ENCODE measurements at places on chromosomes 4 and X. TPM values are rescaled to one million over a fixed set of nuclear protein-coding genes. Genes with fewer than 3 reads are reported as not detected.

DNA sequence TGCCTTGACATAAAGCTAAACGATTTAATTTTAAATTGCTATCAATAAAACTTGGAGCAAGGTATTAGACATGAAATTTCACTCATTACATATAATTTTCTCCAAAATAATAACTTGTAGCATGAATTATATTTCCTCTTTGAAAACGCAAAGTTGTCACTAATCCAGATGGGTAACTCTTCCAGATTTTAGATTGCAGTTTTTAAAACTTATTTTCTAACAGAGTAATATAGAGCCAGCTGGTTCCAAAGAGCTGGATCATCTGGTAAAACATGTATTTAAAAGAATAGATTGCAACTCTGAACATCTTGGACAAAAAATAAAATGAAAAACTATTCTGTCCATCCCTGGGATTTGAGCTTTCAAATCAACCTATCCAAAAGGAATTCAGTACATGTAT is 238.2 kb upstream of the INTU start:
- no peak overlapping the region for H3K27ac ChIP-seq
- H3K4me3 ChIP-seq = no peak overlapping the region
- no peaks in the 10 kb centered on the region for H3K4me1 ChIP-seq
- H3K36me3 ChIP-seq = no peaks in the 10 kb centered on the region
- H3K27me3 ChIP-seq = no peaks in the 10 kb centered on the region
- no peak for DNase-seq

- no peak for DNase-seq
- peaks cover 6% of the 10 kb centered on the region for H3K4me1 ChIP-seq
- H3K4me3 ChIP-seq = no peak overlapping the region
- H3K27me3 ChIP-seq = no peaks in the 10 kb centered on the region
Measured at GRCh38 chr4:26075583-26075982, 161.6 kb downstream of the SMIM20 start.

GRCh38 chrX:102652031-102652688 is 877 bp downstream of the GPRASP1 start:
- no peaks in the 10 kb centered on the region for H3K36me3 ChIP-seq
- H3K27ac ChIP-seq = peak overlapping the region; percentile 51
- peak overlapping the region; percentile 70 for H3K4me3 ChIP-seq
- no peaks in the 10 kb centered on the region for H3K27me3 ChIP-seq

DNA sequence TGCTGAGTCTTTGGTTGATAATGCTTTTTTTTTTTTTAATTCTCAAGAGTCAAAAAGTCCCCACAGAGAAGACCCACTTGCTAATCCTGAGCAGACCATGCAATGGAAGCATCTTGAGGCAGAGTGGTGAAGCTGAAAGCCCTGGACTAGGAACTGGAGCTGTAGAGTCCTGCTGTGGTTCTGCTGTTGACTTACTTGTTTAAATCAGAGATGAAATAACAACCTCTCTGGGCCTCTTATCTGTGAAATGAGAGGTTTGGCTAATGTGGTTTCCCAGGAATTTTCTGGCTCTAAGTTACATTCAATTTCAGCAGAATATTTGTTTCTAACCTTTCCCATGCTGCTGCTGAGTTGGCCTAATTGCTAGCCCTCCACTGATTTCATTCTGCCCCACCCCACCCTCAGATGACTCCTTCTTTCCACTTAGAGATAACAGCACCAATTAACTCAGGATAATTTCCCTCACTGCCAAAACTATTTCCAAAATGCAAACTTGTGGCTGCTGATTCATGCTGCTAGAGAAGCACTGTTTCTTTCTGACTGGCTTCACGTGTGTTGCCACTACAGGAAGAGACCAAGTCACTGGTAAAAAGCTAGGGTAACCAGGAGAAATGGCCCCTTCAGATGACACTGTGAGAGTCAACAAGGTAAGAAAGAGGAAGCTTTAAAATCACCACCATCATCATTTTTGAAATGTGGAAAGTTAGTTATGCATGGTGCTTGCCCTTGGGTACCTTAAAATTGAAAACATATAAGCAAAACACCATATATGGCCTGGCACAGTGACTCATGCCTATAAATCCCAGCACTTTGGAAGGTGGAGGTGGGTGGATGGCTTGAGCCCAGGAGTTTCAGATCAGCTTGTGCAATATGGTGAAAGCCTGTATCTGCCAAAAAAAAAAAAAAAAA is 326.4 kb downstream of the DCHS2 start:
- no peak overlapping the region for H3K27ac ChIP-seq
- H3K4me1 ChIP-seq = no peaks in the 10 kb centered on the region
- no peak for DNase-seq
- no peaks in the 10 kb centered on the region for H3K27me3 ChIP-seq
- no peak overlapping the region for H3K4me3 ChIP-seq
- no peaks in the 10 kb centered on the region for H3K36me3 ChIP-seq

GRCh38 chr4:186699881-186700397 is 23.7 kb downstream of the FAT1 start:
- no peak for DNase-seq
- H3K4me1 ChIP-seq = no peaks in the 10 kb centered on the region
- H3K4me3 ChIP-seq = no peak overlapping the region
- H3K27ac ChIP-seq = no peak overlapping the region
- H3K27me3 ChIP-seq = no peaks in the 10 kb centered on the region
- no peaks in the 10 kb centered on the region for H3K36me3 ChIP-seq

GRCh38 chrX:43853225-43853828 is 28.9 kb downstream of the MAOB start:
- H3K4me3 ChIP-seq = no peak overlapping the region
- H3K36me3 ChIP-seq = no peaks in the 10 kb centered on the region
- no peaks in the 10 kb centered on the region for H3K27me3 ChIP-seq
- H3K27ac ChIP-seq = no peak overlapping the region
- no peaks in the 10 kb centered on the region for H3K4me1 ChIP-seq
- DNase-seq = no peak

DNA sequence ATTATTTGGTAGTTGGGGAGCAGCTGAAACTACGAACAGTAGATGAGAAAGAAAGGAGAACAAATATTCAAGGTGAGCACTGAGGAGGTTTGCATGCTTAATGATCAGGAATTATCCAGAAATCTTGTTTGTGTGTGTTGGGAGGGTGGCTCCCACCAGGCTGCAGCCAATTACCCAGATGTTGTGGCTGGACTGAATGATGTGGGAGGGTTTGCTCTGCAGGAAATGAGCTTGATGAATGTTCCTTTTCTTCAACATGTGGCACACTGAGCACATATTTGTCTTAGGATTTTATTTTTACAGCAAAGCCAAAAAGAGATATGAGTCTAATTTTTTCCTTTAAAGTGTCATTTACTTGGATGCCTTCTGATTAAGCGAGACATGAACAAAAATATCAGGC is 48.3 kb upstream of the AMOT start:
- H3K27me3 ChIP-seq = no peaks in the 10 kb centered on the region
- H3K27ac ChIP-seq = no peak overlapping the region
- no peak for DNase-seq

The TRO gene
- polyA plus RNA-seq = 1.8 TPM

The SSX4B gene
- polyA plus RNA-seq = not detected

The PDE6B gene
- polyA plus RNA-seq = 21.5 TPM

Data from CD8-positive, alpha-beta memory T cell (primary cell).